Endothelial cell (in vitro differentiated cells): ENCODE measurements at places on chromosomes 6 and 20.

DNA sequence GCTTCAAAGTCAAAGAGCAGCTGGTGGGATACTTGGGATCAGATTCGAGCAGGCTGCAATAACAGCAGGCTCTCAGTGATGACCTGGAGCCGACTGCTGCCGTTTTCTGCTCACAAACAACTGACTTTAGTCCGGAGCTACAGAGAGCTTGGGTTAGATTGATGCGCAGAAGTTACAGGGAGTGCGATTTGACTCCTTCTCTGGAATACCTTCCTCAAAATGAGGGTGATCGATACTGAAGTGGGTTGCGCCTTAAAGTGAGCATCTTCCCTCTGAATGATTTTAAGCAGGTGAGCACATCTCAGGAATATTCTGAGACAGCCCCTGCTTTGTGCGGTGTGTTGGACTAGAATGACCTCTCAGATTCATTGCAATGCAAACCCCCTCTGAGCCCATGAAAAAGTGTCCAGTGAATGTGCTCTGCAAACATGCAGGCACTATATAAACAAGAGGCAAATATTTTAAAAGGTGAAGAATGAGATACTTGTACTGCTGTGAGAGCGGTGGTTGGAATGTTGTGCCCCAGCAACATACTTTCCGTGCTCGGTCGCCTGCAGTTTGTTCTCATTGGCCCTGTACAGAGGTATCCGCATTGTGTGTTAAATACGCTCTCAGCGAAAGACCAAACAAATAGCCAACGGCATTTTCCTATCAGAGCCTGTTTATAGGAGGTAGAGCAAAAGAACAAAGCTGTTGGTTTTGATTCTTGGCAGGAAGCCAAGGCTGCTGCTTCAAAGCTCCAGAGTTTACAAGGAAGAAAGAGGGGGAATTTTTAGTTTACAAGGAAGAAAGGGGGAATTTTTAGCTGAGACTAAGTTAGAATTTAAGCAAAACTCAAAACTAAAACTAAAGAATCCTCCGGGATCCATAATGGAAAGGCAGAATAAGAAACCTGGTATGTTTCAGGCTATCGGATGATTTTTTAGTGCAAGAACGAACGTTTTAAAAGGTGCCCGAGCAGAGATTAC lies 67.7 kb downstream of the PHACTR2 start:
- DNase-seq, result peak; percentile 33

DNA sequence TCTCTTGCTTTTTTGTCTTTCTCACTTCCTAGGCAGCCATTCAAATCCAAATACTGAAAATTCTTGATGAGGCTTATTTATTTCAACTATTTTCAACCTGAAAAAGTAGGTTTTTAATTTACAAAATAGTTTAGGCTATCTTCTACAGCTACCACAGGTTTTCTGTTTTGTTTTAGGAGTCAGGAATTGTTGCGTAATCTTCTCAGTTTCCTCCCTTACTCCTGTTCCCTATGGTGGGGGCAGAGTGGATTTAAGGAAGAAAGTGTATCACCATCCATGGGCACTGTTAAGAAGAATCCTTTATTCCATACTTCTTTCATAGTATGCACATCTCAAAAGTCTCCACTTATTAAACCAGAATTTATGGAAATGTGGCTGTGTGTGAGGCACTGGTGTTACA lies 182.4 kb downstream of the KHDC1L start:
- DNase-seq, result no peak

DNA sequence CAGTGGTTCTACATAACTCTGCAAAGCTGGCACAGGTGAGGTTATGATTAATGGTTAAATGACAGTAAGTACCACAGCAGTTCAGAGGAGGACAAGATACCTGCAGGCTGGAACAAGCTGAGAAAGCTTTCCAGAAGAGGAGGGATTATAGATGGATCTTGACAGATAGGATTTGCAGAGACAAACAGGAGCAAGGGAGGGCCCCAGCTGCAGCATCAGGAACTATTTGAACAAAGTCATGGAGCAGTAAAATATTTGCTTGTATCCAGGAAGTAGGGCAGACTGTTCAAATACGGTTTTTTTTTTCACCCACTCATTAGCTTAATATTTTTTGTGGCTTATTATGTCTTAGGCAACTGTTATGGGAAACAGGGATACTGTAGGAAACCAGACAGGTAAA lies 144.4 kb upstream of the MAN1A1 start:
- no peak for DNase-seq

- DNase-seq, result no peak
Measured at GRCh38 chr6:33577106-33577535, 3.0 kb downstream of the BAK1 start.

DNA sequence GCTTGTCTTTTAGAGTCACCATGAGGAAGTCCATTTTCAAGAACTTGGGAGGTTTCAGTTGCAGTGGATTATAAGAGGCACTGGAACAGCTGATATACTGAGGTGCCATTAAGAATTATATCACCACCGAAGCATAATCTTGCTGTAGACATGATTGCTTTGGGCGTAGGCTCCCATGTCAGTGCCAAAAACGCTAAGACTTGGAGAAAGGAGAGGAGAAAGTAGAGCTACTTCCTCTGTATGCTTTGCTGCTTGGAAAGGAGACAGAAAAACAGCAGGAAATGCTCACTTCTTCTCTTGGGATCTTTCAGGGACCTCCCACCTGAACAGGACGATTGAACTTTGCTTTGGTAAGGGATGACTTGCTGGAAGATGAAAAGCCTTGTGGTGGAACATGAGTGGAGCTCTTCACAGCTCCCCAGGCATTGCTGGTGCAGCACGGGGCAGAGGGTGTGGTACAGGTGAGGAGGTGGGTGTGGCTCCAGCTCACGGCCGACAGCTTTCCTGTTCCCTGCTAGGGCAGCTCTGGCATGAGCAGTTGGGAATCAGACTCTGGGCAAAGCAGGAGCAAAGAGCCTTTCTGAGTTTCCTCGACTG lies 190.4 kb upstream of the JAG1 start:
- DNase-seq, result no peak

GRCh38 chr6:88730611-88731011 lies 232.8 kb downstream of the RNGTT start:
- no peak for DNase-seq

- no peak for DNase-seq
Measured at GRCh38 chr6:18654821-18655220, 267.7 kb downstream of the RNF144B start.

DNA sequence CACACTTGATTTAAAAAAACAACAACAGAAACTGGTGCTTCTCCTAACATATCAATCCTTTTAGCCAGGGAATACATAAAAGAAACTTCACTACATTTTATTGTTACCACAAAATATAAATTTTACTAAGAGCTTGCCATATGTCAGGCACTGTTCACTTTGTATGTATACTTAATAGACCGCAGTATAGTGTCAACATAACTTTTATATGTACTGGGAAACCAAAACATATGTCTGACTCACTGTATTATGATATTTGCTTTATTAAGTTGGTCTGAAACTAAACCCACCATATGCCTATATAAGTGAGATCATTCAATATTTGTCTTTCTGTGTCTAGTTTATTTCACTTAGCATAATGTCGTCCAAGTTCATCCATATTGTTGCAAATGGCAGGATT lies 108.4 kb downstream of the KLHL32 start:
- no peak for DNase-seq

DNA sequence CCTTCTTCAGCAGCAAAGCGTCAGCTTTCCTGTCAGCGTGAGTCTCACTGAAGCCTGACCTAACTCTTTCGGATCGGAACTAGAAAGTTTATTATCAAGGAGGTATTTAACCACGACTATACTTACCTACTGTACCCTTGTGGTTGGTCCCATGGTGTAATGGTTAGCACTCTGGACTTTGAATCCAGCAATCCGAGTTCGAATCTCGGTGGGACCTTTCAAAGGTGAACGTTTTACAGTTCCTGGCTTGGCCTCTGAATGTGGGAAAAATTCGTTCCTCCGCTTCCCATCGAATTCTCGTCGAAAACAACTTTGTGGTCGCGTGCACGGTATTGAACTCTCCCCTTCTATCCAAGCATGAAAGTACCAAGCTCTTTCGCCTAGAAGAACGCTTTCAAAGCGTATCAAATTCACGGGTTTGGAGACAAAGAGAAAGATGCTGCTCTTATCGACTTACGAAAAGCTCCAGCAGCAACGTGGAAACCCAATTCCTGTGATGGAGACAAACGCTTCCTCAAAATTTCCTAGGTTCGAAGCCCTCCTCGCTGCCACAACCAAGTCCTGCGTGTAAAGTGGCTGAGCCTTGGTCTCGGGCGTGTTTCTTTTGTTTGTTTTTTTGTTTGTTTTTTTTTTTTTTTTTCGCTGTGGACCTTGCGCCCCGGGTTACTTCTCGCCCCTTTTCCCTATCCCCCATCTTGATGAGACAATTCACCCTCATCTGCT lies 63.7 kb downstream of the GPX5 start:
- DNase-seq, result peak; percentile 75

- DNase-seq, result no peak
Measured at GRCh38 chr6:83511266-83511665, 1.1 kb upstream of the PRSS35 start.

GRCh38 chr6:2797564-2798031 lies 32.4 kb downstream of the WRNIP1 start:
- no peak for DNase-seq

- no peak for DNase-seq
Measured at GRCh38 chr6:7562769-7563168, 21.3 kb downstream of the DSP start.

GRCh38 chr20:56454754-56455153 lies 13.7 kb upstream of the RTF2 start:
- no peak for DNase-seq

DNA sequence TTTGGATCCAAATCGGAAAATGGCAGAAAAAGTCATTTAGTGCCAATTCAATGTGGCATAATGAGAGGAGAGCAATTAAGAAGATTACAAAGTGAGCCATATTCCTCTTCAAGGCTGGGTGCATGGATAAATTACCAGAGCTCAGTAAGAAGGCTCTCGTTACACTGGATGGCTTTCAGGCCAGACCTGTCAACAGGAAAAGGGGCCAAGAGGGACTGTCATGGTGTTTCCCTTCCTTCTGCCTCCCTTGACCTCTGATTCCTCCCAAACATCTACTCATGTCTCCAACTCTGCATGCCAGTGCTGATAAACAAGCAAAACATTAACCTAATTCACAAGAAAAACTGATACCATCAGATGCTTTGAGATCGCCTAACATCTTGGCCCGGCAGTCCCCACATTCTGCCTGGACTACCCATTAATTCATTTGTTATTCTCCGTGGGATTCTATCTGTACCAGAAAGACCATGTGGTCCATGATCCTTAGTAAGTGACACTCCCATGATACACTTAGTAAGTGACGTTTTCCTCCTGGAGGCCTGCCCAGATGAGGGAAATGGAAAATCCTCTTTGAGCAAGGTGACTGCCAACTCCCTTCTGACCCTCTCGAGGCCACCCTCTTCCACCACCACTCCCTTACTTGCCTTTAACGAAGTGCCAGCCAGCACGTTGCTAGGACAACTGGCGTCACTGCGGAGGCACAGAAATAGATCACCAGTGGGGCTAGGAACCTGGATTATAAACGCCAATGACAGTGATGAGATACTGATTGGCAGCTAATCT lies 239.2 kb downstream of the GMPR start:
- DNase-seq, result no peak

DNA sequence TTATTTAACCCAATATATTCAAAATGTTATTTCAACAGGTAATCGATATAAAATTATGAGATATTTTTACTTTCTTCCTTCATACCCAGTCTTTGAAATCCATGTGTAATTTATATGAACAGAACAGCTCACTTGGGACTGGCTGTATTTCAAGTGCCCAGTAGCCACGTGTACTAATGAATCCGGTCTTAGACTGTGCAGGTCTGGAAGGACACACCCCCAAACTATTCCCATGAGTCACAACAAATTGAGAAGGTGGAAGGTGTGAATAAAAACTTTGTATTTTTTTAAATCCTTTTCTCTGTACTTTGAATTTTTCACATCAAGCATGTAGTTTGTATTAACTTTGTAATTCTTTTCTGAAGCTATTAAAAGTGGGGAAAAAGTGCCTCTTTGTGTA lies 2.8 kb downstream of the UNC5CL start:
- DNase-seq, result no peak
